CD4-positive, alpha-beta T cell treated with Interleukin-1 beta for 1 hour (primary cell): ENCODE measurements at places on chromosomes 7 and 10.

DNA sequence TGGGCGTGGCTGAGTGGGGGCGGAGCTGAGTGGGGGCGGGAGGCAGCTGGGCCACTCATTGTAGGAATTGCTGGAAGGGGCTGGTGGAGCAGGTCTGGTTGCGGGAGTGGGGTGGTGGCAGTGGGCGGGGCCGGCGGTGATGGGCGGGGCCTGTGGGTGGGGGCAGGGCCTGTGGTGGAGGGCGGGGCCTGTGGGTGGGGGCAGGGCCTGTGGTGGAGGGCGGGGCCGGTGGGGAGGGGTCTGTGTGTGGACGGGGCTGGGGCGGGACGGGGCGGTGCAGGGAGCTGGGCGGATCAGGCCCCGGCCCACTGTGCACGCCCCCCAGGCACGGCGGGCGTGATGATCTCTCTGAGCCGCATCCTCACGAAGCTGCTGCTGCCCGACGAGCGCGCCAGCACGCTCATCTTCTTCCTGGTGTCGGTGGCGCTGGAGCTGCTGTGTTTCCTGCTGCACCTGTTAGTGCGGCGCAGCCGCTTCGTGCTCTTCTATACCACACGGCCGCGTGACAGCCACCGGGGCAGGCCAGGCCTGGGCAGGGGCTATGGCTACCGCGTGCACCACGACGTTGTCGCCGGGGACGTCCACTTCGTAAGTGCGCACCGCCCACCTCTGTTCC, 14.0 kb downstream of the SLC29A4 start:
- peak; percentile 78 for DNase-seq

DNA sequence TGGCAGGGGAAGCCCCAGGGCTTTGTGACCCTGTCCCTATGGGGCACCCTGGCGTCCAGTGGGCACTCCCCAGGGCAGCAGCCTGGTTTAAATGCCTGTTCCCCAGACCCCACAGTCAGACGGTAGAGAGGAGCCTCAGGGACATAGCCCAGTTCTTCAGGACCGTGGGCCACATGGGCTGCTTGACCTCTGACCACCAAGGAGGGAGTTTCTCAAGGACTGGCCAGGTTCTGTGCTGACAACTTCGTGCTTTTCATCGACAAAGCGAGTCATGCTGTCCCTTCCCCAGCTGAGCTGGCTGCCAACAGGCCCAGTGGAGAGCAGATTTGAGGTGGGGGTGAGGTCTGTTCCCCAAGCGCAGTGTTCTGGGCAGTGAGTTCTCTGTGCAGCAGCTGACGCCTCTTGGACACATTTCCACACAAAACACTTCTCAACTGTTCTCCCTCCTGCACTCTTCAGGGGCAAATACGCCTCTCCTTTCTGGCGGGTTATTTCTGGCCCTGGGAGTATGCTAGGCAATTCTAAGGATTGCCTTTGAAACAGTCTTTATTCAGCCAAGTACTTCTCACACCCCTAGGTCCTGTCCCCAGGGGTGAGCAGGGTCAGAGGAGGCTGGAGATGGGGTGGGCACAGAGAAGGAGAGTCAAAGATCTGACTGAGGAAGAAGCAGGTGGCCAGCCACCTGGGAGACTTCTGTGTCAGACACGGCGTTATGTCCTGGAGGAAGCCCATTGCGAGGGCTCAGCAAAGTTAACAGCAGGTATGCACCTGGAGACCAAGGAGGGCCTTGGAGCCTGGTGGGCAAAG, 57.3 kb upstream of the CAMK2B start:
- no peak for DNase-seq

GRCh38 chr7:140719721-140720120, 23.2 kb downstream of the NDUFB2 start:
- DNase-seq, result no peak

DNA sequence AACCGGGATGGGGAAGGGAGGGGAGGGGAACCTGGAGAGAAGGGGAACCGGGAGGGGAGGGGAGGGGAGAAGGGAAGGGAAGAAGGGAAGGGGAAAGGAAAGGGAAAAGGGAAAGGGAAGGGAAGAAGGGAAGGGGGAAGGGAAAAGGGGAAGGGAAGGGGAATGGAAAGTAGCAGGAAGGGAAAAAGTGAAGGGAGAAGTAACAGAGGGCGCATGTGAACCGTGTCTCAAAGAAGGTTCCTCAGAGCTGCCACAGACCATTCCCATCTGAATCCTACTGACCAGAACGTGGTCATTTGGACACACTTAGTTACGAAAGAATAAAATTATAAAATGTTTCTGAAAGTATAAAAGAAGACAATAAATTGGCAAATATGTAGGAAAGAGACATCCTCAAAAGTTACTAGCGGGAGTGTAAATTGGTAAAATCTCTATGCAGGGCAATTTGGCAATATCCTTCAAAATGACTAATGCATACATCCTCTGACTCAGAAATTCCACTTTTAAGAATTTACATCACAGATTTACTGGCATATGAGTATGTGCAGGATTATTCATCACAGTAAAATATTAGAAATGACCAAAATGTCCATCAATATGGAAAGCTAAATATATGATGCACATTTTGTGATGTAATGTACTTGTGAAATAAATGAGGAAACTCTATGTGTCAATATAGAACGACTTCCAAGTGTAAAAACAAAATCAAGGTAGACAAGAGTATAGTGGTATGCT, 12.9 kb downstream of the C10orf67 start:
- no peak for DNase-seq

DNA sequence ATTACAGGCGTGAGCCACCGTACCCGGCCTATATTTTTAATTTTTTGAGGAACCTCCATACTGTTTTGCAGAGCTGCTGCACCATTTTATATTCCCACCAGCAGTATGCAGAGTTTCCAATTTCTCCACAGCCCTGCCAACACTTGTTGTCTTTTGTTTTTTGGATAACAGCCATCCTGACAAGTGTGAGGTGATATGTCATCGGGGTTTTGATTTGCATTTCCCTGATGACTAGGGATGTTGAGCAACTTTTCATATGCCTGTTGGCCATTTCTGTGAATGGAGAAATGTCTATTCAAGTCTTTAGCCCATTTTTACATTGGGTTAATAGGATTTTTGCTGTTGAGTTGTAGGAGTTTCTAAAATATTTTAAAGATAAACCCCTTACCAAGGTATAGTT, 22.2 kb downstream of the ENTPD7 start:
- no peak for DNase-seq
